ENCODE measurements at places on chromosomes 11 and 22. TPM values are rescaled to one million over a fixed set of nuclear protein-coding genes. Genes with fewer than 3 reads are reported as not detected.
A peak's percentile ranks its signal among the peaks of the same experiment; 100 is the strongest.

GRCh38 chr11:84144531-84144930, 858.4 kb upstream of the CCDC90B start:
- DNase-seq, result no peak
- H3K27me3 ChIP-seq, result no peaks in the 10 kb centered on the region
- no peak overlapping the region for H3K4me3 ChIP-seq
- H3K27ac ChIP-seq, result no peak overlapping the region
- H3K36me3 ChIP-seq, result no peaks in the 10 kb centered on the region

DNA sequence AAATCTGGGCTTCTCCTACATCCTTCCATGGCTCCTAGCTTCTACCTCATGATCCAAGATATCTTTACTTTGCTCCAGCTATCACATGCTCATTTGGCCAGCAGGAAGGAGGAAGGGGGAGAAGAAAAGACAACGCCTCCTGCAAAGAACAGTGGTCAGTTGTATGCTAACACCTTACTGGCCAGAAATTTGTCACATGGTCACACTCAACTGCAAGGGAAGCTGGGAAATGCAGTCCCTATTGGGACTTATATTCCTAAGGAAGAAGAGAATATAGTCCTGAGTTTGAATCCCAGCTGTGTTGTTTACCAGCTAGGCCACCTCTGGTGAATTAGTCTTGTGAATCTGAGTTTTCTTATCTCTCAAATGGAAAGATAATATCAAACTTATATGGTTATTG, 272.0 kb downstream of the BLID start:
- H3K27me3 ChIP-seq, result no peaks in the 10 kb centered on the region
- H3K36me3 ChIP-seq, result peaks cover 1% of the 10 kb centered on the region
- no peak for DNase-seq
- no peak overlapping the region for H3K4me3 ChIP-seq

DNA sequence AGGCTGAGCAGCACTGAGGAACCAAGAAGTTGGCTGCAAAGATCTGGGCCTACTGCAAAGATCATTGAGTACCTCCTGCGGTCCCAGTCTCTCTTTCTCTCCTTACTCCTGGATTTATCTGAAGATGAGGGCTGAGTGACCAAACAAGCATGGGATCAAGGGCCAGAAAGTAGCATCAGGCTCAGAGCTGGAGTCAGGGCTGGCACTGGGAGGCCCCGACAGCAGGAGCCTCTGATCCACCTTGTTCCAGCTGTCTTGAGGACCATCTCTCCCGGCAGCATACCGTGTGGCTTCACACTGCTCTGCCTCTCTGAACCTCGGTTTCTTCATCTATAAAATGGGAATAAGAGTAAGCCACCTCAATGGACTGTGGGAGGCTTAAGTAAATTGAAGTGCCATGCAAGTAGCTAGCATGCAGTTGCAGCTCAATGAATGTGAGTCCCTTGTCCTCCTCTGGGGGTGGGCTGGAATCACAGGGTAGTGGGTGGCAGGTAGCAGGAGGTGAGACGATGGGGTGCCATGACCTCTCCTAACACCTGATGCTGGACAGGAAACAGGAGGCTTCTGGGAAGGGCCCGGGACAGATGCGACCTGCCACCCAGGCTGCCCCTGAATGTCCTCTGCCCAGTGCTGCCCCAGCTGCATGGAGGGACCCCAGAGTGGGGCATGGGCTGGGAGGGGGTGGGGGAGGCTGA, 52.5 kb upstream of the PRDM11 start:
- H3K4me3 ChIP-seq, result no peak overlapping the region
- H3K27me3 ChIP-seq, result peaks cover 48% of the 10 kb centered on the region

GRCh38 chr22:42179616-42180015, 49.0 kb upstream of the CYP2D6 start:
- no peaks in the 10 kb centered on the region for H3K36me3 ChIP-seq
- peaks cover 17% of the 10 kb centered on the region for H3K4me1 ChIP-seq
- H3K4me3 ChIP-seq, result no peak overlapping the region
- no peaks in the 10 kb centered on the region for H3K27me3 ChIP-seq
- no peak for DNase-seq
- H3K27ac ChIP-seq, result no peak overlapping the region

DNA sequence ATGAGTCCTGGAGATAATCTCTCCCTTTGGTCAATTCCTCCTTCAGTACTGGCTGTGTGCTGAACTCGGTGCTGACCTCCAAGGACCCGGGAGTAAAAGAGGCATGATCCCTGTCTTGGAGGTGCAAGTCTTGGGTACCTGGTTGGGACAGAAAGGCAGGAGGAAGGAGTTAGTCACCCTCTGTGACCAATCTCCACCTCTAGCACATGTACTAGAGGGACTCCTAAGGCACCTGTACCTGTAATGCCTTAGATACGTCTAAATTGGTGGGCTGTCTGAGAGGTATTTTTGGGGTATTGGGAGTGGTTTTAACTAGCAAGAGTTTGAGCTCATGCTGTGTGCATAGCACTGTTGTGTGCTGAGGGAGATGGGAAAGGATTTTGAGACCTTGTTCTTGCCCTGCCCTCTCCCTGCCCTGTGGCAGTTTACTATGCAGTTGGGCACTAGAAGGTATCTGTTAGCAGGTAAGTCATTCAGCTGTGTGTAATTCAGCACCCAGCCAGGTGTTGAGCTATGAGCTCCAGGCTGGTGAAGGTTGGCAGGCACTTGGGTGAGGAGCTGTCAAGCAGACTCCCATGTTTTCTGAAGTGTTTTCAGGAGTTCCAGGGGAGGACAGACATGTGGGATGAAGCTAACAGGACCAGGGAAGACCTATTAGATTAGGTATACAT, 2.5 kb downstream of the PANX1 start:
- H3K4me1 ChIP-seq, result peaks cover 35% of the 10 kb centered on the region
- no peak overlapping the region for H3K27ac ChIP-seq
- no peaks in the 10 kb centered on the region for H3K27me3 ChIP-seq
- no peak for DNase-seq
- H3K4me3 ChIP-seq, result no peak overlapping the region
- peaks cover 5% of the 10 kb centered on the region for H3K36me3 ChIP-seq

GRCh38 chr22:38970551-38970950, 11.6 kb upstream of the APOBEC3B start:
- no peaks in the 10 kb centered on the region for H3K36me3 ChIP-seq
- no peak overlapping the region for H3K4me3 ChIP-seq
- DNase-seq, result no peak
- no peak overlapping the region for H3K27ac ChIP-seq
- H3K4me1 ChIP-seq, result peaks cover under 1% of the 10 kb centered on the region

DNA sequence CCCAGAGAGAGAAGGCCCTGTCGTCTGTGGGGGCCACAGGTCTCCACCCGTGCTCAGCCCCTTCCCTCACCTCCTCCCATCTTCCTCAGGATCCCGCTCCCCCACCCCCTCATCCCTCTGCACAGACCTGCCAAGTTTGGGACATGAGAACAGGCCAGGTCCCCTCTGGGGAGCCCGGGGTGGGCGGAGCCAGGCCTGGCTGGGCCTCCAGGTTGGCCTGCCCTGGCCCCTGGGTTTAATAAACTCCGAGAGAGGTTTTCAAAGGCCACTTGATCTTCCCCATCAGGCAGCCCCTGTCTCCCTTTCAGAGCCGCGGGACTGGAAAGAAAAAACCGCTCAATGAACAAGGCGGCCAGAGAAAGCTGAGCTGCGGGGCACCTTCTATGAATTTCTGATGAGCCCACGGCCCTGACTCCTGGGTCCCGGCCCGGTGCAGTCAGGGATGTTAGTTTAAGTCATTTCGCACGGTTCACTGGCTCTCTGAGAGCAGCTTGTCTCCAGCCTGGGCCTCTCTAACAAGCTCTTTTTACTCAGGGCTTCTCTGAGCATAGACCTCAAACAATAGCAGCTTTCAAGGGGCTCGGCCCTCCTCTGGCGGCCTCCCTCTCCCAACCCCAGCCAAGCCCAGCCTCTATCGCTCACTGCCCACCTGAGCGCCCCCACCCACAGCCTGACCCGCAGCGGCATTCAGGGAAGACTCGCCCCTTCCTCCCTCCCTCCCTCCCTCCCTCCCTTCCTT, 64.8 kb downstream of the RPUSD4 start:
- DNase-seq, result no peak
- no peaks in the 10 kb centered on the region for H3K36me3 ChIP-seq
- H3K27me3 ChIP-seq, result no peaks in the 10 kb centered on the region
- H3K4me3 ChIP-seq, result peak overlapping the region; percentile 51
- H3K4me1 ChIP-seq, result peaks cover 39% of the 10 kb centered on the region

- peaks cover 15% of the 10 kb centered on the region for H3K27me3 ChIP-seq
- H3K36me3 ChIP-seq, result no peaks in the 10 kb centered on the region
- DNase-seq, result peak; percentile 13
- no peak overlapping the region for H3K4me3 ChIP-seq
- no peak overlapping the region for H3K27ac ChIP-seq
Measured at GRCh38 chr11:11584530-11584810, 37.3 kb downstream of the GALNT18 start.

- no peaks in the 10 kb centered on the region for H3K27me3 ChIP-seq
- peaks cover 5% of the 10 kb centered on the region for H3K36me3 ChIP-seq
- peak overlapping the region; percentile 89 for H3K4me3 ChIP-seq
- DNase-seq, result no peak
- H3K27ac ChIP-seq, result peak overlapping the region; percentile 86
Measured at GRCh38 chr22:49962012-49962750, 1.6 kb downstream of the PIM3 start.

GRCh38 chr11:24496736-24497725, at the start of gene LUZP2:
Gene LUZP2, plus strand, starts transcription at chr11:24497053.
- H3K27me3 ChIP-seq, result peaks cover 60% of the 10 kb centered on the region
- DNase-seq, result peak; percentile 70
- peak within 1 kb of the TSS; percentile 76 for H3K27ac ChIP-seq
- H3K36me3 ChIP-seq, result no peaks in the 10 kb centered on the region
- peak within 1 kb of the TSS; percentile 89 for H3K4me3 ChIP-seq

- no peak overlapping the region for H3K4me3 ChIP-seq
- peaks cover 33% of the 10 kb centered on the region for H3K36me3 ChIP-seq
- H3K27me3 ChIP-seq, result no peaks in the 10 kb centered on the region
- H3K27ac ChIP-seq, result no peak overlapping the region
Measured at GRCh38 chr11:70371241-70371640, 27.1 kb upstream of the CTTN start.

GRCh38 chr11:5242208-5242607, 7.4 kb downstream of the HBG1 start:
- no peak overlapping the region for H3K27ac ChIP-seq
- no peaks in the 10 kb centered on the region for H3K4me1 ChIP-seq
- no peak for DNase-seq
- H3K4me3 ChIP-seq, result no peak overlapping the region
- H3K36me3 ChIP-seq, result no peaks in the 10 kb centered on the region

- H3K27me3 ChIP-seq, result peaks cover 3% of the 10 kb centered on the region
- no peak overlapping the region for H3K4me3 ChIP-seq
- no peaks in the 10 kb centered on the region for H3K36me3 ChIP-seq
- no peak for DNase-seq
- H3K27ac ChIP-seq, result no peak overlapping the region
Measured at GRCh38 chr22:32712644-32713355, 88.7 kb upstream of the TIMP3 start.

DNA sequence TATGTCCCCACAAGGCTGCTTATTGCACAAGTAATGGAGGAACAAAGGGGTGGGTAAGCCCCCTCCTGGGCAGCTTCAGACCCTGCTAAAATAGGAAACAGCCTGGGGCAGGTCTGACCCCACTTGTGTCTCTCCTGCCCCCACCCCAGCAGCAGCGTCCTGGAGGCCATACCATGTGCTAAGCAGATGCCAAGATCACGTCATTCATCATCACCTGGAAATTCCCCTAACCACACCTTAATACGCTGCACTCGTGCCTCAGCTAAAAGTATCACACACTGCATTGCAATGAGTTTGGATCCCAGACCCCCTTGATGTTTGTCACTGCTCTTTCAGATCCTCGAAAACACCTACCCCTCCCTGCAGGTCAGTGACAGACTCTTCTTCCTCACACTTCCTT, 27.8 kb upstream of the GGTLC2 start:
- no peak overlapping the region for H3K4me3 ChIP-seq
- H3K4me1 ChIP-seq, result peaks cover 9% of the 10 kb centered on the region
- H3K36me3 ChIP-seq, result no peaks in the 10 kb centered on the region
- H3K27ac ChIP-seq, result peak overlapping the region; percentile 49

- no peak overlapping the region for H3K27ac ChIP-seq
- H3K36me3 ChIP-seq, result no peaks in the 10 kb centered on the region
- no peaks in the 10 kb centered on the region for H3K4me1 ChIP-seq
- H3K27me3 ChIP-seq, result peaks cover 6% of the 10 kb centered on the region
- H3K4me3 ChIP-seq, result no peak overlapping the region
Measured at GRCh38 chr11:70252844-70253243, 17.6 kb upstream of the PPFIA1 start.

DNA sequence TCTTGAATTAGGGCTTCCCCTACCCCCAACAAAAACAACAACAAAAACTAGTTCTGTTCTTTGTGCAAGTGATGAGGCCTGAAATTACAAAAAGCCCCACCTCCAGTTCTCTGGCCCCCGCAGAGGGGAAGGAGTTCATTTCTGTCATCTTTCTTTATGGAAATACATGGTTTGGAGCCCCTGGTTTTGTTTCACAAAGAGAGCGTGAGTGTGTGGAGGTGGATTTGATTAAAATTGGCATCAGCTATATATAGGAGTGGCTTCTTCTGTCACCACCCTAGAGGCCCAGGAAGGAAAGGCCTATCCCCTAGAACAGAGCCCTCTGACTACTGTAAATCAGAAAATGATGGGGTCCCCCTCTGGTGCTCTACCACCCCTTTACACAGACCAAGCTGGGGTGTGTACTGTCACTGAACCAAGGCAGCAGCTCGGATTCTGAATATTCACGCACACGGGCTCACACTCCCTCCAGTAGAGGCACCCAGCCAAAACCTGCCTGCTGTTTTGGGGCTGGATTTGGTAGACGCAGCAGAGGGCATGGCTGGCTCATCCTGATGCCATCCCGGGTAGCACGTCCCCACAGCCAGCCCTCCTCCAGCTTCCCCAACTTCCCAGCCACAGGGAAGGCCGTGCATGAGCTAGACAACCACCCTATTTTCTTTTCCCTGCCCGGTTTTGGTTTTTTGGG, 19.4 kb downstream of the RCOR2 start:
- H3K27me3 ChIP-seq, result no peaks in the 10 kb centered on the region
- peaks cover 5% of the 10 kb centered on the region for H3K4me1 ChIP-seq
- no peak for DNase-seq
- H3K27ac ChIP-seq, result no peak overlapping the region
- peaks cover 35% of the 10 kb centered on the region for H3K36me3 ChIP-seq

GRCh38 chr11:77101043-77101537, 1.6 kb upstream of the OMP start:
- peaks cover 4% of the 10 kb centered on the region for H3K4me1 ChIP-seq
- no peak overlapping the region for H3K4me3 ChIP-seq
- H3K36me3 ChIP-seq, result no peaks in the 10 kb centered on the region
- no peak overlapping the region for H3K27ac ChIP-seq
- no peaks in the 10 kb centered on the region for H3K27me3 ChIP-seq

Gene ETS1
- total RNA-seq, result 40.6 TPM

Gene PIH1D2
- total RNA-seq, result 3.1 TPM

Gene PDXP
- total RNA-seq, result 30.2 TPM

Gene APOC3
- total RNA-seq, result 54.4 TPM

Gene GP1BB
- total RNA-seq, result 1.9 TPM

Gene CTSF
- total RNA-seq, result not detected

Gene OR56A1
- total RNA-seq, result not detected

Gene NXPE1
- 0.27 TPM for total RNA-seq

Gene SPI1
- not detected for total RNA-seq

Gene EFCAB6
- total RNA-seq, result 5.3 TPM

Gene OSM
- total RNA-seq, result not detected

Gene ABTB2
- total RNA-seq, result 9.0 TPM
